ENCODE measurements at places on chromosomes 1 and 21.

DNA sequence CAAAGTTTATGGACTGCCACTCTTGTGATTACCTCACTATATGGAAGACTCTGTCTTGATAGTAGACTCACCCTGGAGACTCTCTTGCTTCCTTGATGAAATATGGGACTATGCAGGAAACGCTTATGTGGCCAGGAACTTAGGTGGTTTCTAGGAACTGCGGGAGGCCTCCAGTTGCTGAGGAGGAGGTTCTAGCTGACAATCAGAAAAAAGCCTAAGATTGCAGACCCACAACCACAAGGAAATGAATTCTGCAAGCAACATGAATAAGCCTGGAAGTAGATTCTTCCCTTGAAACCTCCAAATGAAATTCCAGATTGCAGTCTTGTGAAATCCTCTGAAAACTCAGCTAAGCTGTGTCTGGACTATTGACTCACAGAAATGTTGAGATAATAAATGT lies 88.9 kb upstream of the COL11A1 start:
- DNase-seq: no peak

- DNase-seq: no peak
Observed at GRCh38 chr1:48718705-48719104, 58.0 kb downstream of the BEND5 start.

DNA sequence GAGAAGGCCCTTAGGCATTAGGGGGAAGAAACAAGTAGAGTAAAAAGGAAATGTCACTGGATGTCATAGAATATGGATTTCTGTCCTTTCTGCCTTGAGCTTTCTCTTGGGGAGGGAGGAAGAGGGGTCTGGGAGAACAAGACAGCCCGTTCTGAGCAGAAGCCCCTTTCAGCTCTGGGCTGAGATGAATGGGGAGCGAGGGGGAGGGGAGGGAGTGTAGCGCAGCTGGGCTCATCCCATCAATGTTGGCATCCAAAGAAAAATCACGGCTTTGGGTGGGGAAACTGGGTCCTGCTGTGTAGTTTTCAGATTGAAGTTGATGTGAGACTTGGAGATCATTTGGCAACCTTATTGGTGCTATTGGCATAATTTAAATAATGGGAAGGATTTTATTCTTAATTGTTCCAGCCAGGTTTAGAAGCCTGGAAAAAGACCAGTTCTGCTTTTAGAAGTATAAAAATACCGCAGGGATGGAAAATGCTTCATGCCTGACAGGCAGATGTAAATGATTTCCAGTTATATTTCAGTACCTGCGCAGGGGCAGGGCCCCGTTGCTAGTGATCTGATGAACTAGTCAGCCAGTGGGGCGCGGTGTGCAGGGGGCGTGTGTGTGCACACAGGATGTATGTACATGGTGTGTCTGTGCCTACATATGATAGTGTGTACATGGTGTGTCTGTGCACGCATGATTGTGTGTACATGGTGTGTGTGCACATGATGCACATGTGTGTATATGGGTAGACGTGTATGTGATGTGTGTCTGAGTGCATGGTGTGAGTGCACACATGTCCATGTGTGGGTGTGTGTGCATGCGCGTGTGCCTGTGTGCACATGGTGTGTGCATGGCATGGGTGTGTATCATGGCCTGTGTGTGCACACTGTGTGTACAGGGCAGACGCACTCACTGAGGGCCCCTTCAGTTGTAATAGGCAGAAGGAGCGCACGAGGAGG lies 36.0 kb downstream of the ABCG1 start:
- no peak for DNase-seq

GRCh38 chr1:154095456-154096060 lies 59.3 kb downstream of the NUP210L start:
- DNase-seq: no peak

- no peak for DNase-seq
Observed at GRCh38 chr1:221468546-221468945, 273.3 kb downstream of the DUSP10 start.

Measured in right forelimb (tissue), 1 donor.